Hematopoietic multipotent progenitor cell treated with erythropoietin and hydrocortisone succinate and interleukin-3 and kit ligand, for 8 days (in vitro differentiated cells): ENCODE measurements at places on chromosomes 2 and 18.

- DNase-seq = no peak
Observed at GRCh38 chr2:98935777-98936352, at the start of gene CRACDL. TSS of gene CRACDL (minus strand) at chr2:98936225. CDS start at chr2:98846800, 89,425 bp downstream.

GRCh38 chr18:45554389-45554737 is 60.9 kb upstream of the SLC14A2 start:
- no peak for DNase-seq

GRCh38 chr2:121881950-121882349 is 126.5 kb downstream of the TSN start:
- no peak for DNase-seq

- no peak for DNase-seq
Observed at GRCh38 chr2:106114166-106114565, 79.9 kb downstream of the UXS1 start.

DNA sequence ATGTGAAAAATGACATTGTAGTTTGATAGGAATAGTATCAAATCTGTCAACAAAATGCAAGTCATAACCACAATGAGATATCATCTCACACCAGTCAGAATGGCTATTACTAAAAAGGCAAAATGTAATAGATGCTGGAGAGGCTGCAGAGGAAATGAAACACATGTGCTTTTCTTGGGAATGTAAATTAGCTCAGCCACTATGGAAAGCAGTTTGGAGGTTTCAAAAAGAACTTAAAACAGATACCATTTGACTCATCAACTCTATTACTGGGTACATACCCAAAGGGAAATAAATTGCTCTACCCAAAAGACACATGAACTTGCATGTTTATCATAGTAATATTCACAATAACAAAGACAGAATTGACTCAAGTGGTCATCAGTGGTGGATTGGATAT is 572.6 kb downstream of the TRIB2 start:
- no peak for DNase-seq
